ENCODE measurements at places on chromosomes 6 and 20.

- no peak for DNase-seq
Measured at GRCh38 chr6:51016489-51016888, 197.8 kb downstream of the TFAP2B start.

GRCh38 chr20:23060629-23061028, 11.2 kb upstream of the THBD start:
- DNase-seq, result no peak

GRCh38 chr20:10864076-10864672, 190.4 kb upstream of the JAG1 start:
- peak; percentile 56 for DNase-seq

GRCh38 chr6:161631676-161632194, 357.9 kb upstream of the AGPAT4 start:
- DNase-seq, result no peak

DNA sequence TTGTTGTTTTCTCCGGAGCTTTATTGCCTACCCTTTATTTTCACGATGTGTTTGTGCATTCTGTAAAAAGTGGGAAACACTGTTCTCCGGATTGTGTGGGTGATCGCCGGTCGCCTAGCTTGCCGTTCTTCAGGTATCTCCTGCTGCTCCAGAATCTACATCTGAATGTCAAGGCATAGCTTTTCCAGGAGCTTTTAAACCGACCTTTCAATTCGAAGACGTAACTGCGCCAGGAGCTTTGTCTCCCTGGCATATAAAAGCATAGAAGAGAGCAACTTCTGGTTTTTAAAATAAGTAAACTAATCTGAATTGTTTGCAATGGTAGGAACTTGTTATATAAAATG, 96.0 kb downstream of the HFE start:
- no peak for DNase-seq

GRCh38 chr6:122130026-122130348, 269.5 kb upstream of the HSF2 start:
- no peak for DNase-seq

GRCh38 chr6:84623956-84624680, 140.3 kb downstream of the TBX18 start:
- no peak for DNase-seq

Measured in DMS53 (cell line).